ENCODE measurements at places on chromosomes 12 and 14.

GRCh38 chr12:59444932-59445331 lies 150.9 kb upstream of the SLC16A7 start:
- DNase-seq = no peak

GRCh38 chr12:31220061-31220460 lies 105.9 kb downstream of the SINHCAF start:
- DNase-seq = no peak

DNA sequence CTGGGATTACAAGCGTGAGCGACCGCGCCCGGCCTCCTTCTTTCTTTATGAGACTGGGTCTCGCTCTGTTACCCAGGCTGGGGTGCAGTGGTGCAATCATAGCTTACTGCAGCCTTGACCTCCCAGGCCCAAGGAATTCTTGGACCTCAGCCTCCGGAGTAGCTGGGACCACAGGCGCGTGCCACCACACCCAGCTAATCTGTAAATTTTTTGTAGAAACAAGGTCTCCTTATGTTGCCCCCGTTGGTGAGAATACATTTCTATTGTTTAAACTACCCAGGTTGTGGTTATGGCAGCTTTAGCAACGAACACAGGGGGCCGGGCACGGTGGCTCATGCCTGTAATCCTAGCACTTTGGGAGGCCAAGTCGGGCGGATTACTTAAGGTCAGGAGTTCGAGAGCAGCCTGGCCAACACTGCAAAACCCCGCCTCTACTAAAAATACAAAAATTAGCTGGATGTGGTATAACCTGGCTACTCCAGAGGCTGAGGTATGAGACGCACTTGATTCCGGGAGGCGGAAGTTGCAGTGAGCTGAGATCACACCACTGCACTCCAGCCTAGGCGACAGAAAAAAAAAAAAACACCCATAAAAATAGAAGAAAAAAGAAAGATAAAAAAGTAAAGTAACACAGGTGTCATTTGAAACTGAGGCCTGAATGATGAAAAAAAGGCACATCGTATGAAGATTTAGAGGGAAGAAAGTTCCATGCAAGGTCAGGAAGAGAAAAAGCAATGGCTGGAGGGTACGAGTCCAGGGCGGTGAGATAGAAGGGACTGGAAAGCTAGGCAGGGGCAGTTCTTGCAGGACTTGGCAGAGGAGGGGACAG lies 977 bp upstream of the TMEM120B start:
- no peak for DNase-seq

- DNase-seq = no peak
Measured at GRCh38 chr14:74267588-74267987, 28.3 kb downstream of the VSX2 start.

- no peak for DNase-seq
Measured at GRCh38 chr14:87131879-87132278, 861.1 kb downstream of the GALC start.

- DNase-seq = no peak
Measured at GRCh38 chr12:116955382-116956021, 44.8 kb downstream of the FBXW8 start.

DNA sequence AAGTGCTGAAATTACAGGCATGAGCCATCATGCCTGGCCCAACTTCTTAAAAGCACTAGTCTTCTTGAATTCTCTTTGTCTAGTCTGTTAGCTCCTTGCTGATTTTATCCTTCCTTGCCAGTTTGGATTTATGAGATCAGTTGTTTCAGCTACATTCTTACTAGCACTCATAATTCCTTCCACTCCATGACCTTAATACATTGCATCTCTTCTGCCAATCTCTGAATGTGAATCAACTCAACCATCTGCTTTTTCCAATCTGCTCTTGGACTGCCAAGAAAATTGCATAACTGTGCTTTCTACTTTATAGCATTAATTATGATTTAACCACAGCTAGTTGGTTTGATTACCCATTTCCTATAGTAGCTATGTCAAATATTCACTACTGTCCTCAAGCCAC lies 14.9 kb upstream of the HEATR5A start:
- DNase-seq = no peak

- no peak for DNase-seq
Measured at GRCh38 chr12:77760271-77761025, 70.2 kb upstream of the NAV3 start.

GRCh38 chr12:89213747-89214146 lies 138.6 kb downstream of the DUSP6 start:
- no peak for DNase-seq

All from activated gamma-delta T cell treated with anti-CD3 and anti-CD28 coated beads, Interleukin-2, amount 50 U/mL, for 16 hours (primary cell).